ENCODE measurements at places on chromosomes 11 and 22.

DNA sequence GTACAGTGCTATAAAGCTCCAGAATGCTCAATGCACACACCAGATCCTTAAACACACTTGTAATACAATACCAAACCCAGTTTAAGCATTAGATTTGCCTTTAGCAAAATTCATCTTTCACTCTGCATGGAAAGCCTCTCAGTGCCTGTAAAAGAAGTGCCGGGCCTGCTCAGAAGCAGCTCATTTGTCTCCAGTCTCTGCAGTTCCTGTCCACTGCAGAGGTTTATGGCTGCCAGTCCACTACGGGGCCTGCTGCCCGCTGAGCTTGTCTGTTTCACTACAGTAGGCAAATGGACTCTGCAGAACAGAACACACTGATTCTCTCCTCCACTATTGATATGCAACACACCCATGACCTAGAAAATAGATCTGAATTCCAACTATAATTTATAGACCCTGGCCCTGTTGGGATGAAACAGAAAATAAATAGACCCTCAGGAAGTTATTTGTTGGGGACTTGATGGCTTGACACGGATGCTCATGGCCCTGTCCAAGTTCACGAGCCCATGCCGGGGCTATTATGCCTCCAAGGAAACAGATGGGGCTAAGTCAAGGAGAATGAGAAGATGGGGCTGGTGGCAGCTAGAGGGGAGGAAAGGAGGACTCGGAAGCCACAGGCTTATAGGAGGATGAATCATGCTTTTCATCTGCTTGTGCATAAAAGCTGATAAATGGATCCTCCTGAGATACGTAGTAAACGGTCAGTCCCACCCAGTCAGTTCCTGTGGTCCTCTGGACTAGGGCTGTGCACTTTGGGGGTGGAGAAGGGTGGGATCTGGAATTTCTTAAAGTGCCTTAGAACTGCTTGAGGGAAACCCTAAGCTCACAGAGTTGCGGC is 416.8 kb upstream of the TENM4 start:
- DNase-seq, result no peak

GRCh38 chr11:46625406-46625805 is 8.1 kb downstream of the ATG13 start:
- no peak for DNase-seq

DNA sequence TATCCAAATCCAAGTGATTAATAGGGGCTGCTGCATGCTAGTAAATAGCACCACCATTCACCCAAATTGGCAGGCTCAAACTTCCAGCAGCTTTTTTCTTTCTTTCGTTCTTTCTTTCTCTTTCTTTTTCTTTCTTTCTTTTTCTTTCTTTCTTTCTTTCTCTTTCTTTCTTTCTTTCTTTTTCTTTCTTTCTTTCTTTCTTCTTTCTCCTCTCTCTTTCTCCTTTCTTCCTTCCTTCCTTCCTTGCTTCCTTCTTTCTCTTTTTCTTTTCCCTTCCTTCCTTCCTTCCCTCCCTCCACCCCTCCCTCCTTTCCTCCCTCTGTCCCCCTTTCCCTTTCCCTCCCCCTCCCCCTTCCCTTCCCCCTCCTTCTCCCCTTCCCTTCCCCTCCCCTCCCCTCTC is 81.5 kb downstream of the PDE3B start:
- no peak for DNase-seq

DNA sequence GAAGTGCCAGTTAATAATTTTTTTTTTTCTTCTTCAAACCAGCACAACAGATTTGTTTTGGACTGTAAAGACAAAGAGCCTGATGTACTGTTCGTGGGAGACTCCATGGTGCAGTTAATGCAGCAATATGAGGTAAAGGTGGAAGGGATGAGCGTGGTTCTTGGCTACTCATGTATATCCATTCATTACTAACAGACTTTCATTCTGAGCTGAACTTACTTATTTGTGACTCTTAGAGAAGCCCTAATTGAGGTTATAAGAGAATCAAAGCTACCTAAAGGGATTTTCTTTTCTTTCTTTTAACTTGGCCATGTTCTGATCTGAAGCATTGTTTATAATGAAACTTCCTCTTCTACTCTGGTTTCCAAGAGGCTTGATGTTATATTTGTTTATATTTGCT is 15.8 kb downstream of the PAFAH1B2 start:
- DNase-seq, result no peak

DNA sequence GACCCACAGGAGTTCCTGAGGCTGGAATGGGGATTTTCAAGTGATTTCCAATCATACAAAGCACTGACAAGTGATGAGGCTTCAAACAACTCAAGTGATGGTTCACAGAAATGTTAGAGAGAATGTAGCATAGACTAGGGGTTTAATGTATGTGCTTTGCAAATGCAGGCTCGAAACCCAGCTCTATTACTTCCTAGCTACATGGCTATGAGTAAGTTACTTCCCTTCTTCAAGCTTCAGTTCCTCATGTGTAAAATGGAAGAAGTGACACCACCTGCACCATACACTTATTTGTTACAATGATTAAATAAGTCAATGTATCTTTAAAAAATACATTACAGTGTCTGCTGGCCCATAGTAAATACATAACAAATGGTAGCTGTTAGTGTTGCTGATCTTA is 139.8 kb downstream of the CCDC81 start:
- no peak for DNase-seq

GRCh38 chr11:128814856-128815705 is 52.0 kb downstream of the KCNJ1 start:
- DNase-seq, result no peak

DNA sequence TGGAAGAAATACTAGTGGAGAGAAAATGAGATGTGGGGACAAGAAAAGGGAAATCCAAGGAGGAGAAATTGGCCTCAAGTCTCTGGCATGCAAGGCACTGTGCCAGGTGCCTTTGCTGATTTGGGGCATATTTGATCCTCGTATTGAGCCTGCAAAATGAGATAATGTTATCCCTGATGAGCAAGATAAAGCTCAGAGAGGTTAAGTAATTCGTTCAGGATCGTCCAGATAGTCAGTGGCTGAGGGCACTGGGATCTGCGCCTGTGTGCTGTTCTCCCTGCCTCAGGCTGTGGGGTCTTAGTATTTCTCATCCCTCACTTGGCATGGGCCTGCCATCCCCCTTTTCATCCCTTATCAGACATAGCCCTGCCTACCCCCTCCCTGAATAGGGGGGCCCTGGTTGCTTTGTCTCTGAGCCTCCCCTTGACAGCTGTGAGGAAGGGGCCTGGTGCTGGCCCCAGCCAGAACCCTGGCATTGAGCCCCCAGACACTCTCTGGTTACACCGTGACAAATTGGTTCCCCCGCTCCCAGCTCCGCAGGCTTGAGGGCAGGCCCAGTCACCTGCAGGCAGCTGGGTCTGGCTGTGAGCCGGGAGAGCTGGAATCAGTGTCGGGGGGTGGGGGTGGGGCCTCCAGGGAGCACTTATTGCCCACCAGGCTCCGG is 85.7 kb downstream of the NECTIN1 start:
- no peak for DNase-seq

GRCh38 chr11:60785136-60785535 is at the start of gene MS4A10:
Gene MS4A10 (plus strand): TSS chr11:60785333. CDS start chr11:60790336, 5,003 bp downstream.
- no peak for DNase-seq

GRCh38 chr11:11036185-11036847 is 178.5 kb upstream of the ZBED5 start:
- no peak for DNase-seq

GRCh38 chr11:134939031-134939430 is 527.0 kb upstream of the B3GAT1 start:
- DNase-seq, result no peak

DNA sequence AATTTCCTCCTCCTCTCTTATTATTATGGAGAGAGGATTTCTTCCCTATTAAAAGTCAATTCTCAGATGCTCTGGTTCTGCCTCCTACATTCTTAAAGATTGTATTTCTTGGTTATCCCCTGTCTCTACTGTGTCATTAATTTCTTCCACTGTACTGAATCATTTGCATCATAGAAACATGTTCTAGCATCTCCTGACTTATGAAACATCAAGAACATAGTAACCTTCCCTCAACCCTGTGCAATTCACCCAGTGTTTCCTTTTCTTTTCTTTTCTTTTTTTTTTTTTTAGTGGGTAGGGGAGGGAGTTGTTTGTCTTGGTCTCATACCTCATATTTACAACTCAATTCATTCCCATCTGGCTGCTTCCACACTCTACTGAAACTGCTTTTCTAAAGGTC is 288.0 kb upstream of the PLET1 start:
- no peak for DNase-seq

DNA sequence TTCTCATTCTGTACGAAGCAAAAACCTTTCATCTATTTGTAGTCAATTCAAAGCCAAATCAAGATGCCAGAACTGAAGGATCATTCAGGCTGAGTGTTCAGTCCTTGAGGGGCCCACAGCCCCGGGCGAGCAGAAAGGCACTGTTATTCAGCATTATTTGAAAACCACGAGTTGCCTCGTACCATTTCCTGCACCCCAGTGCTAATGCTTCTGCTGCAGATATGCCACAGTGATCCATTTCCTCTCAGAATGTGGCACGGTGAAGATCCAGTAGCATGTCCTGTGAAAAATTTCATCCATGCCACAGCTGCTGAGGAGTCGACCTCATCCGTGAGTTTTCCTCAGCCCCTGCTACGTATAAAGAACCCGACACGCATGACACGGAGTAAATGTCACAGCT is 85.4 kb downstream of the OSBP2 start:
- DNase-seq, result no peak

- DNase-seq, result no peak
Observed at GRCh38 chr11:120248551-120249278, 8.8 kb downstream of the POU2F3 start.

- no peak for DNase-seq
Observed at GRCh38 chr11:11528986-11529385, 92.8 kb downstream of the GALNT18 start.

GRCh38 chr22:46273432-46274148 is 5.8 kb downstream of the TTC38 start:
- no peak for DNase-seq

DNA sequence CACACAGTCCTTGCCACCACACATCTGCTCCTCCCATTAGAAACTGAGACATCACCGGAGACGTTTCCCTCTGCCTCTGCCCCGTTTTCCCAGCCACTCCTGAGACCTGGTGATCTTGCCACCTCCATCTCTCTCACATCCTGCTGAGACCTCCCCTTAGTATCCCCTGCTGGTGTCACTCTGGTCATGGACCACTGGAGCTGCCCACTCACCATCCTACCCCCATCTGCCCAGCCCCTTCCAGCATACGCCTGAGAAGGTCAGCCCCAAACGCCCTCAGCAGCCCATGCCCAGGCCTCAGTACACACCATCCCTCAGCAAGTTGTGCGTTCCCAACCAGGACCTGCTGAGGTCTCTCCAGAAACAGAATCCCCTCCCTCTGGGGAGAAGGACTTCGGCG is 64.3 kb downstream of the SHANK2 start:
- no peak for DNase-seq

- DNase-seq, result no peak
Observed at GRCh38 chr11:68026391-68027105, 3.9 kb upstream of the NDUFS8 start.

DNA sequence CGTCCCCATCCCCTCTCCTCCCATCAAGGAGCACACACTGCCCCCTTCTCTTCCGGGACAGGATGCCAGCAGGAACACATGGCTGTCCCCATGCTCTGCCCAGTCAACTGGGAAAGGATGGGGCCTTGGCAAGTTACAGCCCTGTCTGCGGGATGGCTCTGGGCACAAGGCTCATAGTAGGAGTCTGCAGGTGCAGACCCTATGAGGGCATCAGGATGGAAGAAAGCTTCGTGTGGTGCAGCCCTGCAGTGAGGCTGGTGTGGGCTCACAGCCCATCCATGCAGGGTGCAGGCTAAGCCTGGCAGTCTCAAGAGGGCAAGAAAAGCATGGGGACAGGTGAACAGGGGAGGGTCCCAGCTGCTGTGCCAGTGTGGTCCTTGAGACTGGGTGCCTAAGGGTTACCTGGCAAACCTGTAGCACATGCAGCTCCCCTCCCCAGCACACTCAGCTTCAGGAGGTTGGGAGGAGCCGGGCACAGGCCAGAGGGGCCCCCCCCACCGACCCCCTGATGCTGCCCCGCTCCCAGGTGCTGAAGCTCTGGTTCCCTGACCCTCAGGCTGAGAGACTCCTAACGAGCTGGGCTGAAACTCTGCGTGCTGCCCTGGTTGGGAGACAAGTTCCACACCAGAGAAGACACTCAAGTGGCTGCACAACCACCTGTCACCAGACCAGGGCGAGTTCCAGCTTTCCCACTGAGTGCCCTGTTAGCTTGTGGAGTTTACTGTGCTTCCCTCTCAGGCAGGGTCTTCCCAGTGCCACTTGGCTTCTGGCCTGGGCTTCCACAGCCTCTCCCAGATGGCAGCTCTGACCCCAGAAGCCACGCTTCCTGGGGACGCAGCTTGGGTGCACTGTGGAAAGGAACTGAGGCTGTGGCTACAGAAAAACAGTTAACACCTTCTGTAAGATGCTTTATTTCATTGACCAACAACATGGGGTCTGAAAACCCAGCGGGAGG is 3.3 kb upstream of the SCARF2 start:
- DNase-seq, result no peak

- DNase-seq, result no peak
Observed at GRCh38 chr11:1817511-1817910, 17.3 kb upstream of the SYT8 start.

DNA sequence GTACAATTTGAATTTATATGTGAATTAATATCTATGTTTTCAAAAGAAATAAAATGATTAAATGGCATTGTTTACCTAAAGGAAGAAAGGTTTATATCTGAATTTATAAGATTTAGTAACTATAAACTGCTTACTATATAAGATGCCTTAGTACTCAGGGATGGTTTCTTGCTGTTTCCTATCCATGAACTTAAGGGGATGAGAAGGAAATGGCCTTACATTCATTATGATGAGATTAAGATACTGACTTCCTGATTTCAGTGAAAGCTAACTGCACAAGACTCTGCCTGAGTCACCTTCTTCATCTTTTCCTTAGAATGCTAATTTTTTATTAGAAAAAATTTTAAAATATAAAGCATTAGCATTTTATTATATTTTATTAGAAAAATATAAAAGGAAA is 606.3 kb upstream of the ARHGAP42 start:
- no peak for DNase-seq

- DNase-seq, result no peak
Observed at GRCh38 chr22:35886309-35886708, 142.3 kb downstream of the RBFOX2 start.

- no peak for DNase-seq
Observed at GRCh38 chr22:37848587-37849088, 581 bp upstream of the EIF3L start.

- peak; percentile 21 for DNase-seq
Observed at GRCh38 chr11:61797263-61797944, 4.7 kb downstream of the FEN1 start.
